ENCODE measurements at places on chromosomes 3 and 15.

- no peak for DNase-seq
Observed at GRCh38 chr3:55746808-55747413, 259.8 kb upstream of the WNT5A start.

DNA sequence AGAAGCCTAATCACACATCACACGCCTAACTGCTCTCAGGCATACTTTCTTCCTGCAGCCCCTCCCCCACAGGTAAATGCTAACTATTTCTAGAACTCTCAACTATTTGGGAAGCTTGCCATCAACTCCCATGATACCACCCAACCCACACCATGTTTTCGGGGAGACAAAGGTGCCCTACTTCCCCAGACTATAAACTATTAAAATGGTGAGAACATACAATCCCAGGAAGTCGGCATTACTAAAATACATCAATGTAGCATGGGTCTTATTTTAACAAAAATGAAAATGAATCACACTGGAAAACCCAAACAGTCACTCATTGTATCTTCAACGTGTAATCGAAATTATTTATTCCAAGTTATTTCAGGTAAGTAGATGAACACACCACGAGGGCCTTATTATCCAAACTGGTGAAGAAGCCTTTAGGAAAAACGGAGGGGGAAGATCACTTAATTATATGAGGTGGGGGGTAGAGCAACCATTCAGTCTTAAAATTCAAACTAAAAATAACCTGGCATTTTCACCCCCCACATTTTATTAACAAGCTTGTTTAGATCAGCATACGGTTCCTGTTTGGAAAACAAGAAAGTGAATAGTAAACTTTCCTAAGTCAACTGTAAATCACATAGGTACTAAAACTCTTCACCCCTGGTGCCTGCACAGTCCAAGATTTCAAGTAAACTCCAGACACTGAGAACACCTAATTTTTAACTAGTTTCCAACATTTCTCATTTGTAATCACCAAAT, 1.9 kb downstream of the TBL1XR1 start:
- no peak for DNase-seq

- no peak for DNase-seq
Observed at GRCh38 chr3:140128631-140129030, 193.6 kb downstream of the CLSTN2 start.

- DNase-seq, result no peak
Observed at GRCh38 chr3:125633767-125634166, 38.5 kb upstream of the OSBPL11 start.

GRCh38 chr15:51401051-51401780, 59.8 kb downstream of the GLDN start:
- DNase-seq, result no peak

- DNase-seq, result no peak
Observed at GRCh38 chr3:185693985-185694653, 108.0 kb downstream of the SENP2 start.

DNA sequence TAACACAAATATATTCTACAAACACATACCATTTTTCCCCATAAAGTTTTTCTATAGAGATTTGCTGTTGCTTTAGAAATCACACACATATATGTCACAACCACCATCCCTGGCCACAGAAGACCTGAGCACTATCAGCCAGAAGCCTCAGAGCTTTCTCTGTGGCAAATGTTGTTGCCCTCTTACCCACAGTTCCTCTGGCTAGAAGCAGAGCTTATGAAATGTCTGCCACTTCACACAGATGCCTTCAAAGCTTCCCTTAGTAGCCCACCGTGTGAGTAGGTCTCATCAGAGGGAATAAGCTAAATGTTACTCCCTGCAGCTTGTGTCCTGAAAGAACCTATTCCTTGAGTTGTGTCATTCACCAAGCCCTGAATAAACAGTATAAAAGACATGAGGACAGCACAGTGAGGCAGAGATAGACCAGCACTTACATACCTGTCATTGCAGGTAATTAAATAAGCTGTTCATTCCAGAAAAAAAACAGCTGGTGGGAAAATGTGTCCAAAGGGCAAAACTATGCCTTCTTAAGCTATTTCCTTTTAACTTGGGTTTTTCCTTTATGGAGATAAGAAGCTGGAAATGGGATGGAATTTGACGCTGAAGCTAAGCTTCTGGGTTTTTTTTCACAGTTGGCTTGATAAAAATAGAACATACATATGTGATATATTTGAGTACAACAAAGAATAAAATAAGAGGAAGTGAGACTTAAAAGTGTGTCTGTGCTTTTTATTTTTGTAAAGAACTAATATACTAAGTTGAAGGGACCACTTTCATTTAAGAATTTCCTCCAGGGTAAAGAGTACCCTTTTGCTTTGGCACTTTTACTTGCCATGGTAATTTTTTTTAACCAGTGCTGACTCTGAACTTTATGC, 391.4 kb downstream of the KCNH8 start:
- no peak for DNase-seq

All from stimulated activated CD4-positive, alpha-beta T cell treated with anti-CD3 and anti-CD28 coated beads, Interleukin-12 subunit alpha, Interleukin-12 subunit beta, amount 100 ng/mL, for 24 hours (primary cell).